ENCODE measurements at places on chromosomes 5 and 9. TPM values are rescaled to one million over a fixed set of nuclear protein-coding genes. Genes with fewer than 3 reads are reported as not detected.
A peak's percentile ranks its signal among the peaks of the same experiment; 100 is the strongest.

DNA sequence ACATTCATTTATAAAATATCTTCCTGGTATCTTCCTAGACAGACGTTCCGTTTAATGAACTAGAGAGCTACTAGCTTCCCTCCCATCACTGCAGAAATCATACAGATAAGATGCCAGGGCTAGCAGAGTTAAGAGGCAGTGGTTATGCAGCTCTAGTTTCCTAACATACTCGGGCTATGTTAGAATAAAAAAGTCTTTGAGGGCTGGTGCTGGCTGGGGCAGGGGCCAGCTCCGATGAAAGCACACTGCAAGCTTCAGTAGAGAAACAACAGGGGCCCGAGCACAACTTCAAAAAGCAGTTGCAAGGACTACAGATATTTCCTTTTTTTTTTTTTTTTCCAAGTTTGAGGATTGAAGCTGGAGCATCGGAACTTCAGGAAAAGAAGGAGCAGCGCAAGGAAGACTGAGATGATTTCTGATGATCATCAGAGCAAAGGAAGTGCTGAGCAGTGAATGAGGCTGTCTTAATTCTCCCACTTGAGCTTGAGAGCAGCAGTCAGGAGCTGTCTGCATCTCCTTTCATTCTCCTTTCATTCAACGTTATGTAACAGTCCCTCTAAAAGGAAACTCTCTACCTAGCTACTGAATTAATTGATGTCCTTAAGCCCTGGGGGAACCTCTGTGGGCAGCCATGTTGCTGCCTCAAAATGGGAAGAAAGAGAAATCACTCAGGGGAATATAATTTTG, 47.6 kb upstream of the ADCY2 start:
- no peak for DNase-seq

DNA sequence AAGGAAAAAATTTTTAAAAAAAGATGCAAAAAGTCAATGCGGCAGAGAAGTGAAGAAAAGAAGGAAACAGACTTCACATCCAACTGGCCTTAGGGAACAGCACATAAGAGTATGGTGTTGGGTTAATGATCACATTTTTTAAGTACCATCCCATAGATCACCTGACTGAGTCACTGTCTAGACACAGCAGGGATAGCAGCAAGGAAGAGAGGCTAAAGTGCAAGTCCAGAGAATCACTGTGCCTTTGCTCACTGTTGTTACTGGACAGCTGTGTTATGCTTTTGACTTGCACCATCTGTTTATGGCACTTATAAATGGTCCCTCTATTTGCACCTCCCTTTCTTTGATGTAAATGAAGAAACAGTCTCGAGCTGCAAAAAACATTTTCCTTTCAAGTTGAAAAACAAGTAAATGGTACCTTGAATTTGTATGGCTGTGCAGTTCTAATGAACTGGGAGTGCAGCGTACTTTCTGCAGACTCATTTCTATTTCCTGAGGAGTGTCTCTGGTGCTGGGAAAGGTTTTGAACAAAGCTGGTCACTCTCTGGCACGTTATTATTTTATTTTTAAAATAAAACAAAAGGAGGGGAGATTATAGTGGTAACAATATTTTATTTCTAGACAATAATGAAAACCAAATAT, 84.2 kb downstream of the TRPM6 start:
- DNase-seq = no peak

DNA sequence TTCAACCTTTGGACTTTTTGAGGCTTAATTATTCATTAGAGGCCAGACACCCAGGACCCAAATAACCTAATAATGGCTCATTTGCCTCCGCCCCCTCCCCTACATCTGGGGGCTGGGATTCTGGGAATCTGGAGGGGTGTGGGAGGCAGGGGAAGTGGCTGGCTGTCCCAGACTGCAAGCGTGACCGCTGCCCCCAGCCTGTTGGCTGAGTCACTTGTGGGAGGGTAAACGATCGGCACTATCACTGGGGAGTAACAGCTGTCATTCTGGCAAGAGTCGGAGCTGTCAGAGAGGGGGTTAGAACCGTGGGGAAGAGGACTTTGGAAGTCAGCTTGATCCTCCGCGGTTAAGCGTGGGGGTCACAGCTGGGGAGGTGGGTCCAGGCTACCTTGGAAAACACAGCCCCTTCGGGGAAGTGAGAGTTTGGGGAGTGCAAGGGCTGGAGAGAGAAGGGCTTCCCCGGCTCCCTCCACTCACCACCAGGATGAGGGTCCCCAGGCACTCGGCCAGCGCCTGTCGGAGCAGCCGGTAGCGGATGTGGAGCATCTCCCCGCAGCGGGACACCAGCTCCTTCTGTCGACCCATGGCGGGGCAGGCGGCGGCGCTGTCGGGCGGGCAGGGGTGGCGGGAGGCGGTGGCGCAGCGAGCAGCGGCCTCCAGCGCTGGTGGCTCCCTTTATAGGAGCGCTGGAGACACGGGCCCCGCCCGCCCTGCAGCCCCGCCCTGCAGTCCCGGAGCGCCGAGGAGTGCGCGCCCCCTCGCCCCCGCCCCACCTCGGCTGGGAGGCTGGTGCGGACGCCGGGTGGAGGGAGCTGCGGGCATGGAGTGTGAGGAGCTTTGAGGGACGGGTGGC, at the start of gene AQP3:
Gene AQP3, minus strand, starts transcription at position 648 of the 853 bp plus-strand sequence. Its CDS starts 63 bp downstream, at position 585.
- DNase-seq = peak; percentile 85

The DPP7 gene
- 167 TPM for total RNA-seq

- no peak for DNase-seq
Observed at GRCh38 chr5:154403776-154404387, 41.9 kb upstream of the SAP30L start.

The PKN3 gene
- 7.3 TPM for total RNA-seq

The ZNF658 gene
- 1.7 TPM for total RNA-seq

The SOHLH1 gene
- not detected for total RNA-seq
